ENCODE measurements at places on chromosomes 4 and X.

DNA sequence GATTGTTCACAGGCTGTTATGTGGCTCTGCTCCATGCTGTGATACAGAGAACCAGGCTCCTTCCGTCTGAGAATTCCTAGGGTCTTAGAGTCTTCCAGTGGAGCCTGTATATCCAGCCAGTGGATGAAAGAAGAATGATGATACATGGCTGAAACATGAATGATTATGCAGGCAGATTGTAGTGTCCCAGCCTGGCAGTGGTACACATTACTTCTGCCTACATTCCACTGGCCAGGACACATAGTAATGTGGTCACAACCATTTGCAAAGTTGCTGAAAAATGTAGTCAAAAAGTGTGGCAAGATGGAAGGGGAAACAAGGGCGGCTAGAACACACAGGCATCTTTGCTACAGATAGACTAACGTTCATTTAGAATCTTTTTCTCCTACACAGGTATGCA lies 4.5 kb upstream of the GBA3 start:
- no peaks in the 10 kb centered on the region for H3K4me1 ChIP-seq
- H3K27me3 ChIP-seq, result no peaks in the 10 kb centered on the region
- no peak overlapping the region for H3K4me3 ChIP-seq
- no peaks in the 10 kb centered on the region for H3K36me3 ChIP-seq
- H3K27ac ChIP-seq, result no peak overlapping the region

GRCh38 chrX:15376956-15377355 lies 7.3 kb downstream of the VEGFD start:
- no peaks in the 10 kb centered on the region for H3K27me3 ChIP-seq
- H3K27ac ChIP-seq, result no peak overlapping the region
- H3K4me3 ChIP-seq, result no peak overlapping the region
- H3K36me3 ChIP-seq, result no peaks in the 10 kb centered on the region
- DNase-seq, result no peak

GRCh38 chr4:151659601-151660364 lies 101.0 kb downstream of the GATB start:
- H3K4me3 ChIP-seq, result no peak overlapping the region
- peak; percentile 4 for DNase-seq
- no peaks in the 10 kb centered on the region for H3K36me3 ChIP-seq
- peaks cover 13% of the 10 kb centered on the region for H3K4me1 ChIP-seq
- H3K27me3 ChIP-seq, result no peaks in the 10 kb centered on the region
- H3K27ac ChIP-seq, result no peak overlapping the region

DNA sequence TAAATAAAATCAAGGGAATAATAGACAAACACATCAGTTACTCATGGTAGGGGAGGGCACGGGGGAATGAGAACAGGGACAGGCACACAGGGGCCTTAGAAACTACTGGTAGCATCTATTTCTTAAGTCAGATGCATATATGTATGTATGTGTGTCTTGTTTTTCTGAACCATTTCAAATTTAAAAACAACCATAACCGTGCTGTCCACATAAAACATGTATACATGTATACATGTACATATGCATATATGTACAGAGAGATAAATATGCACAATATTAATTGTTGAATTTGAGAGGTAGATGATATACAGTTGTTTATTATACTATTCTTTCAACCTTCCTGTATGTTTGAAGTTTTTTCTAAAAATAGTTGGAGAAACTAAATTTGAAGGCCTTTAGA lies 7.8 kb upstream of the AWAT1 start:
- no peak for DNase-seq
- H3K27ac ChIP-seq, result no peak overlapping the region
- H3K27me3 ChIP-seq, result no peaks in the 10 kb centered on the region
- no peak overlapping the region for H3K4me3 ChIP-seq
- H3K4me1 ChIP-seq, result no peaks in the 10 kb centered on the region
- H3K36me3 ChIP-seq, result no peaks in the 10 kb centered on the region

DNA sequence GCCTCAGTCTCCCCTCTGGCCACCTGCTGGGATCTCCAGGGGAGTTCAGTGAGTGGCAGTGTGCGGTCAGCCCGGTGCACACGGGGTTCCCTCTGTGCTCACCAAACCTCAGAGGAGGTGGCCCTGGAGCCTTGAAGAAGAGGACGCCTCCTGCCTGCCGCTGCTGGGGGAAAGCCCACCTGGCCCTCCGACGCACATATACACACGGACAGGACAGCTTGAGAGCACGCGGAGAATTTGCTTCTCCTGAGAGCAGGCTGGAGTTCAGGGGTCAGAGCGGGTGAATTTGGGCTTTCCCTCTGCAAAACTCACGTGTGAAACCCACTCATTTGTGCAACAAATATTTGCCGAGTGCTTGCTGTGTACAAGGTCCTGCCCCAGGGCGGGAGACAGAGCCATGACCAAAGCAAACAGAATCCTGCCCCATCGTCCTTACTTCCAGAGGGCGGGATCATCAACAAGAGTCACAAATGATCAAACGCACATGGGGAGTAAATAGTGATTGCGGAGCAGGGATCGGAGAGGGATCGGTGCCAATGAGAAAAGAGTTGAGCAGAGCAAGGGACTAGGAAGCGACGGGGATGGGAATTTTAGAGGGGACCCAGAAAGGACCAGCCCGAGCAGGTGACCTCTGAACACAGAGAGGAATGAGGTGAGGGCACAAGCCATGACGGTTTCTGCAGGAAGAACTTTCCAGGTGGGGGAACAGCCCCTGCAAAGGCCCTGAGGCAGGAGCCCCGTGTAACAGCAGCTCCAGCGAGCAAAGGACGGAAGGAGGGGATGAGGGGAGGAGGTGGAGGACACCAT lies 17.6 kb downstream of the BLOC1S4 start:
- H3K27ac ChIP-seq, result no peak overlapping the region
- peaks cover 3% of the 10 kb centered on the region for H3K4me1 ChIP-seq
- no peaks in the 10 kb centered on the region for H3K36me3 ChIP-seq
- H3K27me3 ChIP-seq, result no peaks in the 10 kb centered on the region
- DNase-seq, result no peak

GRCh38 chr4:138450546-138451275 lies 208.6 kb upstream of the SLC7A11 start:
- peak; percentile 12 for DNase-seq
- H3K27ac ChIP-seq, result no peak overlapping the region
- H3K4me3 ChIP-seq, result no peak overlapping the region
- H3K4me1 ChIP-seq, result peaks cover 9% of the 10 kb centered on the region
- no peaks in the 10 kb centered on the region for H3K36me3 ChIP-seq
- no peaks in the 10 kb centered on the region for H3K27me3 ChIP-seq

- no peak overlapping the region for H3K4me3 ChIP-seq
- no peaks in the 10 kb centered on the region for H3K27me3 ChIP-seq
- H3K27ac ChIP-seq, result no peak overlapping the region
- H3K36me3 ChIP-seq, result no peaks in the 10 kb centered on the region
These were observed 263.0 kb upstream of the TAPT1 start for GRCh38 chr4:16489226-16489625.

DNA sequence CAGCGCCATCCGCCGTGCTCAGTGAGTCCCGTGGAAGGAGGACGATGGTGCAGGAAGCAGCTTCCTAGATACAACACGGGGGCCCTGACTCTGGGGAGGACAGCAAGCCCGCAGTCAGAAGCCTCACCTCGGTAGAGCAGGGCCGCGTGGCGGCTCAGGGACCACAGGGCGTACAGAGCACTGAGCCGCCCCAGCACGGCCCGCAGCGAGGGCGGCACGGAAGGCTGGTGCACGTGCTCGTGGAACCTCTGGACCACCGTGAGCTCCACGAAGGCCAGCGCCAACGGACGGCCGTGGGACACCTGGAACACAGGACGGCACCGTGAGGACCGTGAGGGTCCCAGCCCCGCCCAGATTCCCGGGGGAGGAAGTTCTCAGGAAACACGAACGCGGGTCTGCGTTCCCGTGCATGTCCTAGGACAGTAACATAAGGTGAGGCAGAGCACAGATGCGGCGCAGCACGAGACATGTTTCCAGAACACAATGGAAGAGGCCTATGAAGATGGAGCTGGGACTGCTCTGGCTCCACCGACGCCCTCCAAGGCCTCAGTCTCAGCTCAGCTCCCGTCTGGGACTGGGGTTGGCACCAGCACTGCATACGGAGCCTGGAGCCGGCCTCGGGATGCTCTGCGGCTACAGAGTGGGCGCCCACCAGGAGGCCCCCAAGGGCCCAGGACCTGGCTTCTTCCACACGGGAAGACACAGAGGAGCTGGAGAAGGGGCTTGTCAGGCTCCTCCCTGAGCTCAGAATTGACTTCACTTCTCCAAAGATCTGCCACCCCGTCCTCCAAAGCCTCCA lies 65.5 kb downstream of the ACOX3 start:
- H3K4me1 ChIP-seq, result no peaks in the 10 kb centered on the region
- H3K36me3 ChIP-seq, result no peaks in the 10 kb centered on the region
- no peaks in the 10 kb centered on the region for H3K27me3 ChIP-seq
- no peak overlapping the region for H3K4me3 ChIP-seq

DNA sequence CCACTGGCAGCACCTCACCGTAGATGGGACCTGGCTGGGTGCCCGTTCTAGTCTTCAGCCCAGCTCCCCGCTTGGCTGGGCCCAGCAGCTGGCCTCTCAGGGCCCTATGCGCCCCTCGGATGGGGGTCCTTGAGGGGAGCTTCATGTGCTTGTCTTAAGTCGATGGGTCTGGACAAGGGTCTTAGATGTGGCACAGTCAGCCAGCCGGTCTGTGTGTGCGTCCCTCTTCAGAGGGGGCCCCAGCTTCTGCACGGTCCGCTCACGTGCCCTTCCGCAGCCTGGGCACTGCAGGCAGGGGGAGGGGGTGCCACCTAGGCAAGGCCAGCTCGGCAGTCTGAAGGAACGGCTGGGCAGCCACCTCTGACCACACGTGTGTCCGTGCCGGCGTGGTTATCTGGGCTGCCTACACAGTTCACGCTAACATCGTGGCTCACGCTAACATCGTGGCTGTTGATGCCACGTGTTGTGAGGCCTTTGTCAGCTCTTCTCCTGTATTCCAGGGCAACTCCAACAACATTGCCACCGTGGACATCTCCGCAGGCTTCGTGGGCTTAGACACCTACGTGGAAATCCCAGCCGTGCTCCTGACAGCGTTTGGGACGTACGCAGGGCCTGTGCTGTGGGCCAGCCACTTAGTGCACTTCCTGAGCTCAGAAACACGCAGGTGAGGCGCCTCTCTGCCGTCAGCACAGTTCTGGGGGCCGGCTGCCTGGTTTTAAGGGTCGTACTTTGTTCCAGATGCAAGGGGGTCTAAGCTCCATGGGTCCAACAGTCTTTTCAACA lies 34.5 kb downstream of the PIGG start:
- H3K27ac ChIP-seq, result no peak overlapping the region
- H3K4me3 ChIP-seq, result no peak overlapping the region
- H3K27me3 ChIP-seq, result no peaks in the 10 kb centered on the region
- no peaks in the 10 kb centered on the region for H3K4me1 ChIP-seq
- peaks cover 41% of the 10 kb centered on the region for H3K36me3 ChIP-seq

- no peak for DNase-seq
- no peaks in the 10 kb centered on the region for H3K36me3 ChIP-seq
- no peak overlapping the region for H3K27ac ChIP-seq
- H3K4me3 ChIP-seq, result no peak overlapping the region
- H3K4me1 ChIP-seq, result peaks cover 13% of the 10 kb centered on the region
These were observed 15.4 kb downstream of the IQSEC2 start for GRCh38 chrX:53265771-53266574.

- no peaks in the 10 kb centered on the region for H3K4me1 ChIP-seq
- no peaks in the 10 kb centered on the region for H3K36me3 ChIP-seq
- H3K4me3 ChIP-seq, result no peak overlapping the region
- peaks cover 2% of the 10 kb centered on the region for H3K27me3 ChIP-seq
- H3K27ac ChIP-seq, result no peak overlapping the region
- DNase-seq, result no peak
These were observed 165.3 kb upstream of the FAM241A start for GRCh38 chr4:111979921-111980320.

DNA sequence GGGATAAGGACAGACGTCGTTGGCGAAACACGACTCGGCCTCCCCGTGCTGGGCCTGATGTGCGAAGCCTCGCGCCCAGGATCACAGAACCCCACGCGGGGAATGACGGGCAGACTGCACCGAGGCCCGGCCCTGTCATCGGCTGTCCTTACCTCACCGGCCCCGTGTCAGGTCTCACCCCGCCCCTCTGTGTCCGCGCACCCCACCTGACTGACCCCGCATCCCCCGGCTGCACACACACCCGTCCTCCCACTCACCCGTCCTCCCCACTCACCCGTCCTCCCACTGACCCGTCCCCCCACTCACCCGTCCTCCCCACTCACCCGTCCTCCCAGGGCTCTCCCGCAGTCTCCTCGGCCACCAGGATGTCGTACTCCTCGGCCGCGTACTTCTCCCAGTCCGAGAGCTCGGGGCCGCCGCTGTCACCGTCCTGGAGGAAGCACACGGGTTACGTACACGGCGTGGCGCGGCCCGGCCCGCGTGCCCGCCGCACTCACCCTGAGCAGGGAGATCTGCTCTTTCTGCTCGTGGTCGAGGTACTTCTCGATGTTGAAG lies 19.8 kb upstream of the GTPBP6 start:
- H3K27me3 ChIP-seq, result no peaks in the 10 kb centered on the region
- no peak overlapping the region for H3K27ac ChIP-seq
- H3K4me1 ChIP-seq, result no peaks in the 10 kb centered on the region
- no peak overlapping the region for H3K4me3 ChIP-seq
- H3K36me3 ChIP-seq, result no peaks in the 10 kb centered on the region

DNA sequence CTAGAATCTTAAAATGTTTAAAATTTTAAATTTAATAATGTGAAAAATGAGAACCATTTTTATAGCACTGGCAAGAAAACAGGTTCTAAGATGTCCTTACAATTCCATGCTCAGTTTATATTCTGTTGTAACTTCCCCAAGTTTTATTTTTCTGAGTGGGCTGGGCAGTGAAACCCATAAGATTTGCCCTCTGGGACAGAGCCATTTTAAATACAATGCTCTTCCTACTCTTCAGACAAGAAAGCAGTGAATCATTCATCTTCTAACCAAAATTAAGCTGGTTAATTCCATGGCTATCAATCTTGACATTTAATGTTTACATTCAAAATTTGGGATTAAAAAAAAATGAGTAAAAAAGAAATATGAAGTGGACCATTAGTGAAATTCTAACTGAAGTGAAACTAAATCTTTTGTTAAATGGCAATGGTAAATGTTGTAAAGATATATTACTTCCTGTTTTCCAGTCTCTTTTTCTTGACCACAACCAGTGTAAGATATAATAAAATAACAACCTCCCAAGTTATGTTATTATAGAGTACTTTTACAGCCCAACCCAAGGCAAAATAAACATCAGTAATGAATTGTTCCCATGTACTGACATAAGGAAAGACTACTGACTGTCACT lies 37.2 kb upstream of the PTPN13 start:
- peaks cover 6% of the 10 kb centered on the region for H3K4me1 ChIP-seq
- H3K36me3 ChIP-seq, result no peaks in the 10 kb centered on the region
- no peak overlapping the region for H3K4me3 ChIP-seq
- H3K27me3 ChIP-seq, result peaks cover 2% of the 10 kb centered on the region
- peak; percentile 56 for DNase-seq
- no peak overlapping the region for H3K27ac ChIP-seq

GRCh38 chr4:77430847-77431246 lies 174.8 kb upstream of the CXCL13 start:
- no peaks in the 10 kb centered on the region for H3K36me3 ChIP-seq
- no peak for DNase-seq
- H3K27me3 ChIP-seq, result no peaks in the 10 kb centered on the region
- no peaks in the 10 kb centered on the region for H3K4me1 ChIP-seq
- no peak overlapping the region for H3K27ac ChIP-seq

DNA sequence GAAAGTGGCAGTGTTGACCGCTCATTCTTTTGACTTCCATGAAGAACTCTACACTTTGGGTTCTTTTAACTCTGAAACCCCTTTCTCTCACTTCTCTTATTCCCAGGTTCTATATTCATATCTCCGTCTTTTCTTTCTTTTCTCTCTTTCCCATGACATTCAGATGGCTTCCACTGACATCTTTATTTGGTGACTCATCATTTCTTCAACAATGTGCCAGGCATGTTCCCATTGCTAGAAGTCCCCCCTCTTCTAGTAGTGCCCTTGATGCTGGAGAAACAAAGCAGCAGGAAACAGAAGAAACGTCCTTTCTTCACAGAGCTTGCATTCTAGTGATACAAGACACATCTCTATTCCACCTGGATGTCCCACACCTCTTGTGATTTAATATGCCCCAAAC lies 33.3 kb downstream of the PKD2 start:
- H3K27ac ChIP-seq, result no peak overlapping the region
- DNase-seq, result no peak
- no peak overlapping the region for H3K4me3 ChIP-seq

Measured in endothelial cell of umbilical vein (primary cell).